NCI-H2171 treated with DMSO at 0.1 percent for 48 hours (cell line): ENCODE measurements at places on chromosomes 13 and 19.

DNA sequence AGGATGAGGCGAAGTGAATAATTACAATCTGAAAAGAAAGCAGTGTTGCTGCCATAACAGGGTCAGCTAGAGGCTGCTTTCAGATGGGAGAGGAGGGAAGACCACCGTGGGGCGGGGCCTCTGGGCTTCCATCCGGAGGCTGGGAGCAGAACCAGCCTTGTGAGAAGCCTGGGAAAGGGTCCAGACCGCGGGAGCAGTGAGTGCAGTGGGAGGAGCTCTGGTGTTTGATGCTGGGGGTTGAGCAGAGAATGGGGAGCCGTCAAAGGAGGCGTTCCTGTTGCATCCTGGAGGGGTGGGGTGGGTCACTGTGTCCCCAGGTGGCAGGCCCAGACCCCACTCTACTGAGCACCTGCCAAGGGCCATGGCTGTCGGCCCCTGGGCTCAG is 18.1 kb downstream of the NKPD1 start:
- DNase-seq: no peak

GRCh38 chr13:94209117-94209516 is 270.4 kb downstream of the DCT start:
- no peak for DNase-seq

GRCh38 chr13:73259061-73260017 is 200.5 kb downstream of the KLF5 start:
- no peak for DNase-seq

- no peak for DNase-seq
Observed at GRCh38 chr13:34214686-34215085, 396.7 kb downstream of the RFC3 start.

DNA sequence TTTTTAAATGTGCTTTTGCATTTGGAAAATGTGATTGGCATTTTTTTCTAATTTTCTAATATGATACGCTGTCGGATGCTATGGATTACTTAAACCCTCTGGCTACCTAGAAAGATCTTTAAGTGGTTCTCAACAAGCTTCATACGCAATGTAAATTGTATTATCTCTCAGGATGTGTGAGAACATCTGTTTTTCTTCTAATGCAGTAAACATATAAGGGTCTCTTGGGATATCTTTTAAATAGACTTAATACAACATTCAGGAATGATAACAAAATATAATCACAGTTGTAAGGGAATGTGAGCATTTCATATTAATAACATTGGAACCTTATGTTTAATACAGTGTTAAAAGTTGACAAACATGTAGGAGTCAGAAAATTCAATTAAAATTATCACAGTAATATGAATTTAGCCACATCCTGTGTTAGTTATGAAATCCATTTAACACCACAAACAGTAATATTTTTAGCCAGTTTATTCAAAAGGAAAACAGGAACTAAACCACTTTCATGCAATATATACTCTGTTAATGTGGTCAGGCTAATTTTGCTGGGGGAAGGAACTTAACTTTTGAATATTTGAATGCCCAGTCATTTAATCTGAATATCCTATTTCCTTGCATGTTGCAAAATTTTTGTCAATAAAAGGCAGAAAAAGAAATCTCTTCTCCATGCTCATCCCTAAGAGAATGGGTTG is 15.0 kb upstream of the ALOX5AP start:
- DNase-seq: no peak

DNA sequence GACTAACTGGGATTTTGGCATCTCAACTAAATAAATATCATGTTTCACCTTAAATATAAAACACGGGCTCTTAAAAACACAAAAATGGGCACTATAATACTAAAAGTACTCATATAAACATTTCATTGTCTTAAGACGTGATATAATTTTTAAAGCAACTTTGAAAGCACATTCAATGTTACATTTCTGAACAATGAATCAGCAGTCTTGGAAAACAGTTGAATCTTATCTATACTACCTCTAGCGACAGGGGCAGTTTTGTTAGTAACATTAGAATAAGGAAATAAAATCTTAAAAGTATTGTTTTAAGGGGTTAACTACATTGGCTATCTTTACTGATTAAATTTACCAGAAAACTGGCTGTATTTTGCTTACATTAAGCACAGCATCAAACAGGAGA is 156.9 kb downstream of the UGGT2 start:
- no peak for DNase-seq

- no peak for DNase-seq
Observed at GRCh38 chr19:47417746-47418691, 1.3 kb downstream of the MEIS3 start.
